ENCODE measurements at places on chromosomes 3 and 15. TPM values are rescaled to one million over a fixed set of nuclear protein-coding genes. Genes with fewer than 3 reads are reported as not detected.
A peak's percentile ranks its signal among the peaks of the same experiment; 100 is the strongest.

The C3orf49 gene
- polyA plus RNA-seq: not detected

- DNase-seq: peak; percentile 75
Observed at GRCh38 chr15:88627463-88627862, 6.3 kb downstream of the AEN start.

The SEMA3F gene
- polyA plus RNA-seq: not detected

GRCh38 chr15:78492872-78493271 lies 14.5 kb upstream of the HYKK start:
- no peak for DNase-seq

DNA sequence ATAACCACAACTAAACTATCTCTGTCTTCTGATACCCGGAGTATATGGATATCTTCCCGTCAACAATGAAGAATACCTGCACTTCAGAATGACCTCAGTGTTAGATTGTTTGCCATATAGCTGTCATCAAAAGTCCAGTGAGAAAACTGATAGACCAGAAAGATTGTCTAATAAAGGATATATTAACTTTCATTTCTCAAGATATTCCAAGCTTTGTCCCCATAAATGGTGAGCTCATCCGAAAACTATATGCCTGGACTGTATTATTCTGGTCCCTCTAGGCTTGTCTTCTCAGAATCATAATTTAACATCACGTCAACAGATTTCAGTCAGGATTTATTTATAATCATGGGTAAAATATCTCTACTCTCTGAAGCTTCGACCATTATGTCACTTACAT lies 100.5 kb downstream of the ATP8B4 start:
- no peak for DNase-seq

GRCh38 chr3:124976383-124976782 lies 41.8 kb upstream of the MUC13 start:
- no peak for DNase-seq

Measured in naive B cell (primary cell).